Activated CD4-positive, CD25-positive, alpha-beta regulatory T cell treated with anti-CD3 and anti-CD28 coated beads, Interleukin-2, amount 50 U/mL, for 16 hours (primary cell): ENCODE measurements at places on chromosomes 7 and 10.

- DNase-seq, result no peak
Measured at GRCh38 chr7:134114992-134115391, 12.1 kb upstream of the LRGUK start.

GRCh38 chr7:81944058-81944457 lies 174.2 kb upstream of the HGF start:
- no peak for DNase-seq

GRCh38 chr7:133650487-133651300 lies 397.8 kb downstream of the EXOC4 start:
- DNase-seq, result no peak

- DNase-seq, result no peak
Measured at GRCh38 chr7:7803715-7804178, 85.3 kb upstream of the RPA3 start.

GRCh38 chr10:79148452-79149344 lies 79.9 kb downstream of the ZMIZ1 start:
- DNase-seq, result no peak

DNA sequence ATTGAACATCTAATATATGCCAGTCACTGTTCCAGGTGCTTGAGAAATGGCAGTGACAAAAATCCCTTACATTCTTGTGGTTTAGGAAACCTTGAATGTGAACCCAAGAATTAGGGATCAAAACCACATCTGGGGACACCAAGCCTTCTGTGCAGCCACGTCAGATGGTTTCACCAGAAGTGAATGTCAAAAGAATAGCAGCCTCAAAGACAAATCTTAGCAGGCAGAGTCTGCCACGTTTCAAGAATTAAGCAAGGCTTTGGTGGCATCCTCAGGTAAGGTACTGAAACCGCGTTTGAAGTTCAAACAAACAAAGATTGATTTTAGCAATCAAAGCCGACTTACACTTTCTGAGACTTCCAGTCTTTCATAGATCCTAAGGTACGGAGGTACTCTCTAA lies 225.5 kb upstream of the GNAI1 start:
- no peak for DNase-seq
